ENCODE measurements at places on chromosomes 2 and 18.

DNA sequence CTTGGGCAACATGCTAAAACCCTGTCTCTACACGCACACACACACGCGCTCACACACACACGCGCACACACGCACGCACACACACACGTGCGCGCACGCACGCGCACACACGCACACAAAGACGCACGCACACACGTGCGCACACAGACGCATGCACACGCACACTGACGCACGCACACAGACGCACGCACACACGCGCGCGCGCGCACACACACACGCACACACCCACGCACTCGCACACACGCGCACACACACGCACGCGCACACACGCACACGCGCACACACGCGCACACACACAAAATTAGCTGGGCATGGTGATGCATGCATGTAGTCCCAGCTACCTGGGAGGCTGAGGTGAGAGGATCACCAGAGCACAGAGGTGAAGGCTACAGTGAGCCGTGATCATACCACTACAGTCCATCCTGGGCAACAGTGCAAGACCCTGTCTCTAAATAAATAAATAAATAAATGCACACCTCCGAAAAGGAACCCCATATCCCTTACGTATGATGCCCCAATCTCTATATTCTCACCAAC lies 8.1 kb upstream of the IAH1 start:
- DNase-seq, result no peak

GRCh38 chr2:97011977-97012569 lies 25.7 kb upstream of the FAM178B start:
- DNase-seq, result no peak

DNA sequence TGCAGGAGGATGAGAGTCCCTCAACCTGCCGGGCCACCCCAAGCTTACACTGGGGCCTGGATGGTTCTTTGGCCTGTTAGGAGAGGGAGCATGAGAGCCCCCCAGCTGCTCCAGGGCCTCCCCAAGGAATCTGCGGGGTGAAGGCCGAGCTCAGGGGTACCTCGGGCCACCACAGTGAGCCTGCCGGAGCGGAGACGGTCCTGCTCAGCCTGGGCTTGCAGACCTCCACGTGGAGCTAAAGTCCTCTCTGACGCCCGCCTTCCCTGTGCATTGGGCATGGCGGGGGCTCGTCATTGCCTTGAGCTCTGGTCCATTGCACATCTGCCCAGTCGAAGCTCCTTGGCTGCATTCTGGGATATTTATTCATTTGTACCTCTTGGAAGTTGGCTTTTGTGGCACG lies 62.7 kb downstream of the ASB1 start:
- DNase-seq, result no peak

DNA sequence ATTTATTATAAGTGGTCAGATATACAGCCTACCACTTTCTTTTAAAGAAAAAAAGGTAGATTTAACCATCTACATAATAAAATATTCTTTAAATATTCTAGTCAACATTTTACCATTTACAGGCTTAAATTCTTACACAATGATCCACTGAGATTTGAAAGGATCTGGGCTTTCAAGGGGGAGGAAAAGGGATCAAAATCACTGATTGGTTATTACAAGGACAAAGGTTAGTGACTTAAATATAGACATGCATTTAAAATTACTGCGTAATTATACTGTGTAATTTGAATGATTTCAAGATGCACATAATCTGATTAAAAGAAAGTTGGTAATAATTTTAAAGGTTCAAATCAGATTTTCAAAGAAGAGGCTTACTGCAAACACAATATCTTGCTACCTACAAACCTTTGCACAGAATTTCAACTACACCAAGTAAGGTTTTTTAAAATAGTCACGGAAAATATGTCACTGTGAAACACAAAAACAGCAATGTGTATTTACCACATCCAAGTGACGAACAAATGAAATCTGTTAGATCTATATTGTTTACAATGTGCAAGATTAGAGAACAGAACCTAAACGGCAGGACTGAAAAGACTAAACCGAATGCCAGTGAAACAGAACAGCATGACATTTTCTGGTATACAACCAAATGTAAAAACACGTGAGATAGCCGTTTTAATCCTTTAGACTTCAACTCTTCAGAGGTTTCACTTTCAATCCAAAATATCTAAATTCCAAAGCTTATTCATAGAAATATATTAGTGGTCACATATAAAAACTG lies 40.8 kb downstream of the RTN4 start:
- DNase-seq, result no peak

GRCh38 chr2:38720613-38721241 lies 30.4 kb downstream of the SRSF7 start:
- no peak for DNase-seq

- no peak for DNase-seq
Measured at GRCh38 chr2:191289049-191289448, 43.8 kb downstream of the MYO1B start.

DNA sequence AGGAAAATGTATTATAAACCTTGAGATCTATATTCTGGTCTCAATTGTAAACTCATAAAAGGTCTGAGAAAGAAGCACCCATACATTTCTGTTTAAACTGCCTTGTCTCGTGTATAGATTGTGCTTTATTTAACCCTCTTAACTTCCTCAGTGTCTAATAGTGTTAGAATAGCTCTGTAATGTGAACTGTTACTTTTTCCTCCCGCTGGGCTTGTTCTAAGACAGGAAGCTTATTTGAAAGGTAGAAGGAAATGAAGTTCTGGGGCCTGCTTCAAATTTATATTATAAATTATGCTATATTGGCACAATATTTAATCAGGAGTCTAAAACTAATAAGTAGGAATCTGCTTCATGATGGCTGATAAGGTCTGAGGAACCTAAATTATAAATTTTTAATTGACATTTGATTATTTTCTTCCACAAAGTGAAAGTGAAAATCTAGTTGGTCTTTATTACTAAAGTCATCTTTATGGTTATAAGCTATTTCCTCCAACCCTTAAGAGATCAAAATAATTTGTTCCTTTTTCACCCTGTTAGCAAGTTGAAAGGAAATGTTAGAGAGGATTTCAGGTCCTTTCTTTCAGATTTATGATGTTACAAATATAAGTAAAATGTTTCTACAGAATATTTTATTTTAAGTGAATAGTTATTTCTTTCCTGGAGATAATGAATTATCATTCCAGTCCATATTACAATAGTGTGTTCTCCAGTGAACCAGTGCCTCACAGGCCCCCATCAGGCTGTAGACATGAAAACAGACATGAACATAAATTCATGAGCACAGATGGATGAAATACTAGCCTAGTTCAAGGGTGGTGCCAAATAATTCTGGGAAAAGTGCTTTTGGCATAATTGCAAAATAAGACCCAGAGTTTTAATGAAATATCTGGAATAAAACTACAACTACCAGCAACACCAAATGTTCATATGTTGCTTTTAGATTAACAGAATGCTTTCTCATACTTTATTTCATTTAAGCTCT lies 7.9 kb downstream of the MFSD6 start:
- DNase-seq, result no peak
